ENCODE measurements at places on chromosomes 3 and 15.

GRCh38 chr15:25052191-25052999, 97.6 kb downstream of the SNRPN start:
- no peak for DNase-seq

GRCh38 chr3:22887664-22888291, 315.3 kb upstream of the UBE2E2 start:
- no peak for DNase-seq

GRCh38 chr3:72446218-72447058, 401.8 kb downstream of the SHQ1 start:
- no peak for DNase-seq

DNA sequence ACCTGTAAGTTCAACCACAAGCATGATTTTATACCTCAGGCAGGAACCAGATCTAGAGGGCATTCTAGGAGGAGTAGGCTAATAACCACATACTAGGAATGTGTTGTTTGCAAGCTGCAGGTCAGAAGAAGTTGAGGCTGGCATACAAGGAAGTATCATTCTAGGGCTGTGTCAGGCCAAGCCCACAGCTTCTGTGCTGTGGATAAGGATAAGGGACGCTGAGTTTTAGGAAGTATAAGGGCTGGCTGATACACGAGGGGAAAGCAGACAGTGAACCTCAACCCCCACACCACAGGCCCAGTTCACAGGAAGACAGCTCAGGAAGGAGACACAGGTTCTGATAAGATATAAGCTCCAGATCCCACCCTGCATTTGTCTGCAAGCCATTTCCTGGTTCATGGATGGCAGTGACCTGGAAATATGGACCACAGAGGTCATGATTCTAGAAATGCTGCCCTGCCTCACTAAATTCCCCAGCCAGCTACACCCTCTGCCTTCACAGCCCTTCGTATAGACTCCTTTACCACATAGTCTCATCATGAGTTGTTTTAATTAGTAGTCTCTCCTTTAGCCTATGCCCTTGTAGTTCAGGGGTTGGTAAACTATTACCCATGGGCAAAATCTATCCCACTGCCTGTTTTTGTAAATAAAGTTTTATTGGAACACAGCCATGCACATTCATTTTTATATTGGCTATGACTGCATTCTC, 260.7 kb downstream of the OPA1 start:
- DNase-seq, result no peak

- no peak for DNase-seq
These were observed 41.2 kb downstream of the LIPC start for GRCh38 chr15:58472821-58473581.

GRCh38 chr3:156682501-156682900, 8.1 kb downstream of the TIPARP start:
- DNase-seq, result no peak

DNA sequence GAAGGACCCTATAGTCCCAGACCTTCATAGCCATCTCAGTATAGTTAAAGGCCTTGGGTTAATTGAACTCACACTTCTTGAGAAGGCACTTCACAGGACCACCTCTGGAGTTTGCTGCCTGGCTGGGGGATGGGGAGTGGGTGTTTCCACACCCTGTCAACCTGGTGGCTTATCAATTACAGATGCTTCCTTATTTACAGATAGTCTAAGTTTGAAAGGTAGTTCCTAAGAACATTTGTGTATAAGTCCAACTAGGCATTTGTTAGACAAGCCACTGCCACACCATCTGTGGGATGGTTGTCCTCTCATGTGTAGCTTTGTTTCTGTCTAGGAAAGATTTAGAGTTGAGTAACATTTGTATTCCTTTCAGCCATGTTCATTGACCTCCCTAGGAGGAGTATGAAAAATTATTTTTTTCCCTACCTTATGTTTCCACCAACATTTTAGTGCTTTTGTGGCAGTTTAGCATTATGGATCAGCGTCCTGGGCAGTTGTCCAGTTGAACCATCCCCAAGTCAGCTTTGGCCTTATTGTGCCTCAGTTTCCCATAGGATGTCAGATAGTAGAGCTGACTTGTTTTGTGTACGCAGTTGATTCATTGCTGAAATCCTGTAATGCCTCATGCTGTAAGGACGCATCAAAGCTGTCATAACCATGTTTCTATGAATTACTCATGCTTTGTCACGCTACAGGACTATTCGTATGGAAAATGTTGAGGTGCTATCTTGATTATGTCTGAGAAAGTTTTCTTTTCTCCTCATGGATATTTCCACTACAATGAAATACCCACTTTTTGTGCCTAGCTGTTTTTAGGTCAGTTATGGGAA, 21.2 kb upstream of the SIAH2 start:
- DNase-seq, result peak; percentile 9

DNA sequence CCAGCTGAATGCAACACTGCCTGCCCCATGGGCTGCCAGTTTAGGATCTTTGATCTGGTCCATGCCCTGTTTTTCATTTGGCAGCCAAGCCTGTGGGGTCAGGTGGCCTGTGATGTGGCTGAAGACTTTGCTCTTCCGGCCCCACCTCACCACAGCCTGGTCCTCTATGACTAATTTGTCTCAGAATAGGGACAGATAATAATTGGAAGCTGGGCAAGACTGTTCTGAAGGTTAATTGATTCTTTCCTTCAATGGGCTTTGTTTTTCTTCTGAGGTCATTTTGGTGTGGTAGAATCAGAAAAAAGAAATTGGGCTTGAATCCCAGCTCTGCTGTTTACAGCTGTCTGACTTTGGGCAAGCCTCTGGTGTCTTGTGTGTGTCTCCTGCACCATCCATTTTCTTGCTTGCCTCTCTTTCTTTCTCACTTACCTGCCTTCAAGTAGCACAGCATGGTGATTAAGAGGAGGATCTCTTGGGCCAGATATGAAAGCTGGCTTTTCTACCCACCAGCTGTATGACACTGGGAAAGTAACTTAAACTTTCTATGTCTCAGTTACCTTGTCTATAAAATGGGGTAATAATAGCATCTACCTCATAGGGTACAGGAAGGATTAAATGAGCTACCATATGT, 24.2 kb downstream of the ABHD2 start:
- no peak for DNase-seq

GRCh38 chr3:151206201-151206600, 3.2 kb upstream of the GPR171 start:
- no peak for DNase-seq

- no peak for DNase-seq
These were observed 405.7 kb downstream of the LSAMP start for GRCh38 chr3:116039651-116039985.

DNA sequence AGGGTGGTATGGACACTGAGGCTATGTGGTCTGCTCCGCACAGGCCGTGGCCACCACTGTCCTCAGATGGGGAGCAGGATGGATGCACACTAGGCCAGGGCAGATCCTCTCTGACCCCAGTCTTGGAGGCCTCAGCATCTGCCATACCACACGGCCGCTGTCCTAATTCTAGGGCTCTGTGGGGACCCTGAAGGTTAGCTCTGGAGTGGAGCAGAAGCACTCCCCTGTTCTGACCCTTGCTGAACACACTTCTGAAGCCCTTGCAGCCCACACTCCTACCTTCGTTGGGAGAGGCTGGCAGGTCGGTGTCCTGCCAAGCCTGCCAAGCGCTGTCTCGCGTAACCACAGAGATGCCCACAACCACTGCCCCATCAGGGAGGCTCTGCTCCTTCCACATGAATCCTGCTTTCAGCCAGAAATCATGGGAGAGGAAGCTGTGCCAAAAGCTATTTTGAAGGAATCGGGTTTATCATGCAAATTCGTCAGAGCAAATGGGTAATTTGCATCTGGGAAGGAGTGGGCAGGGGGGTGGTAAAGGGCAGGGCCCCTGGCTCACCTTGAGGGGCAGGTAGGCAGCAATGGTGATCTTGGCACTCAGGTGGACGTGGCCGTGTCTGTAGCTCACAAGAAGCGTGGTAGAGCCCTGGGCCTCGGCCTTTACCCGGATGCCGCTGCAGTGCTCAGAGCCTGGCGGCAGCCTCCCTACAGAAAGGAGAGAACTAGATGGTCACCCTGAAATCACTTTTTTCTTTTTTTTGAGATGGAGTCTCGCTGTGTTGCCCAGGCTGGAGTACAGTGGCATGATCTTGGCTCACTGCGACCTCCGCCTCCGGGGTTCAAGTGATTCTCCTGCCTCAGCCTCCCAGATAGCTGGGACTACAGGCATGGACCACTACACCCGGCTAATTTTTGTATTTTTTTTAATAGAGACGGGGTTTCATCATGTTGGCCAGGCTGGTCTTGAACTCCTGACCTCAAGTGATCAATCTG, 54.4 kb downstream of the NUP210 start:
- DNase-seq, result no peak

DNA sequence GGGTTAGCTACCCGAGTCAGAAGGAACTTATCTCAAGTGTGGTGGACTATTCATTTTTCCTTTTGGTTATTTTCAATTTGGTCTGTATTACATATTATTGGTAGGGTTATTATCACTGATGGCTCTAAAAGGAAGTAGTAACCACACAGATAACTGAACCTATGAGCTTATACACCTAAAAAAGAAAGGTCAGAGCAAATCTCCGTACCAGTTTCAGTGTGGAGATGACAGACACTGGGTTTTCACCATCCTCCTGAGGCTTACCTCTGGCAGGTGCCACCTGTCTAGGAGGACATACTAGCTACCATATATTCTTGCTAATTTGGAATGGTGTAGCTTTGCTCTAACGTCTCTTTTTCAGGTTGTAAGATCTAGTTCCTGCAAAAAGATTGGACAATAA, 10.2 kb downstream of the GAP43 start:
- no peak for DNase-seq

DNA sequence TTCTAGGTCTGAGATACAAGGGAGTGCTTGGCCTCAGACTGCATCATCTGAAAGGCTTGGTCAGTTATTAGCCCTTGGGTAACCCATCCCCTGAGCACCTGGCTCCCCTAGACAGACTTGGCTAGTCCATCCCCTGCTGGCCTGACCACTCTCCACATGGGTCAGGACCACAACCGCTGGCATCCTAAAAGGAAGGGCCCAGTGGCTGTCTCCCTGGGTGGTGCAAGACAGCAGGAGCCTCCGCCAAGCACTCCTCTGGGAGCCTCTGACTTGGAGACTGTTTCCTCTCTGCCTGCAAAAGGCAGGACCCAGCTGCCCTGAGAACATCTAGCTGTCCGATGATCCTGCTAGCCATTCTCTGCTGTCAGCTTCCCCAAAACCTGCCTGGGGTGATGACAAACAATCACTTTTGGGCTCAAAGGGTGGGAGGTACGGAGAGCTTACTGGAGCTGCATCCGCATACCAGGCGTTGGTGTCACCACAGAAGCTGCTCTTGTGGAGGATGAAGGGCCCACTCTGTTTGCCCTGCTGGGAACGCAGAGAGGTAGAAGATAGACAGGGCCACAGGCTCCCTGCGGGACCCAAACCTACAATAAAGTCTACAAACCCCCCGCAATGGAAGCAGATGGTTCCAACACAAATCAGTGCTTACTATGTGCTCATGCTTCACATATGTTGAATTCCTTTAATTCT, 108.0 kb upstream of the PRR20G start:
- DNase-seq, result no peak

GRCh38 chr3:93843981-93844380, 129.7 kb downstream of the PROS1 start:
- no peak for DNase-seq

- peak; percentile 28 for DNase-seq
These were observed 16.6 kb downstream of the EPB42 start for GRCh38 chr15:43204016-43204901.
